ENCODE measurements at places on chromosomes 3 and 15. TPM values are rescaled to one million over a fixed set of nuclear protein-coding genes. Genes with fewer than 3 reads are reported as not detected.

DNA sequence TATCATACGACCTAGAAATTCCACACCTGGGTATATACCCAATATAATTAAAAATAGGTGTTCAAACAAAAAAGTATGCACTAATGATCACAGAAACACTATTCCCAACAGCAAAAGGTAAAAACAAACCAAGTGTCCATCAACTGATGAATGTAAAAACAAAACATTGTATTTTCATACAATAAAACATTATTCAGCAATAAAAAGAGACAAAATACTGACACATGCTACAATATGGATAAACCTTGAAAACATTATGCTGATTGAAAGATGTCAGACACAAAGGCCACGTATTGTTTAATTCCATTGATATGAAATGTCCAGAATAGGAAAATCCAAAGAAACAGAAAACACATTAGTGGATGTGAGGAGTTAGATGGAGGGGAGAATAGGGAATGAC, 71.0 kb downstream of the RPL22L1 start:
- DNase-seq = no peak

DNA sequence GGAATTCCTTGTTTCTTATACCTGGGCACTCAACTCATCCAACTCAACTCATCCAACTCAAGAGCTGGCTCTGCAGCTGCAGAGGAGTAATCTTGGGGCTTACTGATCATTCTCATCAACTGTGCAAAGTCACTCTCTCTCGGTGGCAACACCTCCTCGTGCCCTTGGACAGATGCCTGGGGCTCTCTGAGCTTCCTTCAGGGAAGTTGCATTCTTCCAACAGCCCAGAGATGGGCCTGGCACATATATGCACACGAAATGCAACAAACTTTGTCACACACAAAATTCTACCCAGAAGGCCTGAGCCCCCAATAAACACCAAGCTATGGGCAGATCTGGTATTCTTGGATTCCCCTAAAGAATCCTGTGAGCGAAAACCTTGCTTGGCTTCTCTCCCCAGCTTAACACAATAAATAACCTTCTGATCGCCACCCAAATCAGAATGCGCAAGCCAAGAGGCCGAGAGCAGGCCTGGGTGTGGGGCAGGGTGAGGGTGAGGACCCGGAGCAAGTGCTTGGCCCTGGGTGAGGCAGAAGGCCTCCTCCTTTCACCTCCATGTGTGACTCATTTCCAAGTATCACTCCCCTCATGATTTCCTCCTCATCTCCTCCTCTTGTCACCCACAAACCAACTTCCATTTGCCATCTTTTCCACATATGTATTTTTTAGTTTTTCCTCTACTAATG, 15.4 kb downstream of the TGM5 start:
- DNase-seq = no peak

GRCh38 chr3:197186887-197187588, 111.4 kb downstream of the DLG1 start:
- DNase-seq = no peak

Gene MUC4
- not detected for total RNA-seq

All from posterior vena cava (tissue), 2 donors.